ENCODE measurements at places on chromosomes 4 and X. TPM values are rescaled to one million over a fixed set of nuclear protein-coding genes. Genes with fewer than 3 reads are reported as not detected.

- no peaks in the 10 kb centered on the region for H3K27me3 ChIP-seq
- no peaks in the 10 kb centered on the region for H3K4me1 ChIP-seq
- no peak within 1 kb of the TSS for H3K27ac ChIP-seq
- H3K36me3 ChIP-seq = no peaks in the 10 kb centered on the region
- no peak for DNase-seq
- no peak within 1 kb of the TSS for H3K4me3 ChIP-seq
Observed at GRCh38 chr4:21948347-21949072, at the start of gene KCNIP4. Gene KCNIP4 (minus strand): TSS chr4:21948772.

GRCh38 chr4:158578476-158578875 lies 56.8 kb downstream of the RXFP1 start:
- peaks cover 9% of the 10 kb centered on the region for H3K4me1 ChIP-seq
- peak; percentile 55 for DNase-seq
- peak overlapping the region; percentile 63 for H3K27ac ChIP-seq
- no peaks in the 10 kb centered on the region for H3K36me3 ChIP-seq
- no peaks in the 10 kb centered on the region for H3K27me3 ChIP-seq
- H3K4me3 ChIP-seq = no peak overlapping the region

- no peaks in the 10 kb centered on the region for H3K27me3 ChIP-seq
- H3K4me1 ChIP-seq = peaks cover 19% of the 10 kb centered on the region
- peaks cover 32% of the 10 kb centered on the region for H3K36me3 ChIP-seq
- H3K27ac ChIP-seq = peak overlapping the region; percentile 71
Observed at GRCh38 chr4:139416073-139416673, 37.7 kb upstream of the RAB33B start.

The MXRA5 gene
- total RNA-seq = not detected

The FRMPD4 gene
- total RNA-seq = not detected

All from MCF 10A (cell line).